Stimulated activated naive CD4-positive, alpha-beta T cell (primary cell): ENCODE measurements at places on chromosomes 2 and 18.

DNA sequence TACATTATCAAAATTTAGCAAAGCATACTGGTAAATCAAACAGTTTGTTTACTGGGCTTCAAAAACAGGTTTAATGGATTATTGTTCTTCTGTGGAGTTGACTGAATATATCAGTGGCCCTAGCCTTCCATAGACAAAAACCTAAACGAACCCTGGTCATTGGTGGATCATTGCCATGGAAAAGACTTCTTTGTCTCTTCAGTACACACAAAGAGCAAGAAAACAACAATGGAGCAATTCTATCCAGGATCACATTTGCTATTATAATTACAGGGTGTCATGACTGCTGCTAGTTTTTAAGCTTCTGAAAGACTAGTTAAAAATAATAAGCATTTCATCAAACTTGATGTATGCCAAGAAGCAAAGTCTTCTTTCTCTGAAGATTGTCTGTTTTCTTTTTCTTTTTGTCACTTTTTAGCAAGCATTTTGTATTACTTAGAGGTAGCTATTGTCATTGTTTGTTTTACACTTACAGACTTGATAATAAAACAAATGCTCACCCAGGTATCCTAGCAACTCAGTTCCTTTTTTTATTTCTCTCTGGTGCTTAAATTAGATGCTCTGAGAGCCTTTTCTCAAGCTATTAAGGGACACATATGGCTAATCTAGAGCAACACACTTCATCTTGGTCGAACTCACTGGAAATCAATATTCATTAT lies 1228.7 kb upstream of the DDX18 start:
- no peak for DNase-seq

DNA sequence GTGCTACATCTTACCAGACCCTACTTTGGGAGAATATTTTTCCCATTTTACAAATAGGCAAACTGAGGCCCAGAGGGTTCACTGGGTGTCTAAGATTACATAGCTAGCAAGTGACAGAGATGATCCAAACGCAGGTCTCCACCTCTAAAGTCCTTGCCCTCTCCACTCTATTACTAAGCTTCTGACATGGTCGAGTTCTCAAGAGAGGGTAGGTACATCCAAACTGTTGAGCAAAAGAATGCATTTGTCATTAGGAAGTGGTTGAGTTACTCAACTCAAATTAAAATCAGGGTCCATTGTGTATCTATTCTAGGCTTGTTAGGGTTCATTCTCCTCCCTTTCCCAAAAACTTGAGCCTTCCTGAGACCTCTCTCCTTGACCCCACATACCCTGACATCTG lies 680.6 kb upstream of the FANCL start:
- no peak for DNase-seq

GRCh38 chr18:46422552-46423055 lies 234.4 kb downstream of the LOXHD1 start:
- no peak for DNase-seq

DNA sequence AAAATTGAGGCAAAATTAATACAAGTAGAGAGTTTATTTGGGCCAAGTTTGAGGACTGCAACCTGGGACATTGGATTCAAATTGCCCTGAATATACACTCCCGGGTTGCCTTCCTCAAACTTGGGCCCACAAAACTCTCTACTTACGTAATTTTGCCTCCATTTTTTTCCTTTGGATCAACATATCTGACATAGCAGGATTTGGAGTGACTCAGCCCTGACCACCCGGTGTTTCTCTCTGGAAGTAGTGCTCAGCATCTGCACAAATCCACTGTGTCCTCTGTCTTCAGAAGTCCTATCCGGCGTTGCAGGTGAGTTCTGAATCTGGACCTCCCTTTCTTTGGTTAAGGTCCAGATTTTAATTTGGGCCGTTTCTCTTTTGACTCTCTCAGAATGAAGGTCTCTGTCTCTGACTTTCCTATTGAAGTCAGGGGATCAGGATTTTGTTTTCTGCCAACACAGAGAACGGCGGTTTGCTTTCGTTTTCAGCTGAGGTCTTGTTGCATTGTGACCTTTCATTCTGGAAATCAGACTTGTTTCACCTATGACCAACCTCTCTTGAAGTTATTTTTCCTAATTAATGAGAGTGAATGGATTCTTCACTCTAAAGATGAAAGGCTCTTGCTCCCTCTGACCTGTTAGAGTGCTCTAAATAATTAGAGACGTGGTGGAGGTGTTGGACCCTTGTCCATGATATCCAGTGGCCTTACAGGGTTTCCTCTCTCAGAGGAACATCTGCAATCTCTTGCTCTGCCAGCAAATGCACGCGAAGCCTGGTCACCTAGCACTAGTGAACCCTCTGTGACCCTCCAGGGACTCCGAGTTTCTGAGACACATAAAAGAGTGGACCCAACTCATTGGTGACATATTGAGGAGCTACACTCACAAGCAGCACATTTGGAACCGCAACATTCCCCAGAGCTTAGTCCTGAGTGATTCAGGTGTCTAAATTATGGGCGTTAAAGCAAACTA lies 13.6 kb downstream of the TCF23 start:
- no peak for DNase-seq

GRCh38 chr2:238061315-238062202 lies 758 bp downstream of the SCLY start:
- no peak for DNase-seq

GRCh38 chr18:43486462-43486861 lies 209.2 kb upstream of the SYT4 start:
- no peak for DNase-seq

- DNase-seq = no peak
These were observed 8.7 kb downstream of the SNED1 start for GRCh38 chr2:241007111-241007510.

- no peak for DNase-seq
These were observed 184.3 kb downstream of the RPRM start for GRCh38 chr2:153294199-153294786.

GRCh38 chr18:78733762-78734613 lies 245.6 kb upstream of the SALL3 start:
- no peak for DNase-seq

DNA sequence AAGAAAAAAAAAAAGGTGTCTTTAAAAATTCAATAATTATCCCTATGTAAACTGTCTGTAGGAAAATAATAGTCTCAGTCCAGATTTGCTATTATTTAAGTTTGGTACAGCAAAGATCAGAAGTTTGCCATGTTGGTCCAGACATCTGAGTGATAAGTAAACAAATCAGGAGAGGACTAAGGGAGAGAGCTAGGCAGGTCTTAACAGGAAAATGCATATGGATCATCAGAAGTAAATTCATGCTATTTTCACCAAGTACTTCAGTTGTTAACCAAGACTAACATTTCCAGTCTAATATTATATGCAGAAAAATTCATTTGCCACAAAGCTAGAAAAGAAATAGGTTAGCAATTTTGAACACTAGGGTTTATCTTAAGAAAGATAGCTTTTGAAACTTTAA lies 95.0 kb upstream of the STK17B start:
- no peak for DNase-seq

- no peak for DNase-seq
These were observed 218.0 kb upstream of the COPS8 start for GRCh38 chr2:236867441-236868260.

- no peak for DNase-seq
These were observed 21.5 kb upstream of the NABP1 start for GRCh38 chr2:191656391-191656790.

DNA sequence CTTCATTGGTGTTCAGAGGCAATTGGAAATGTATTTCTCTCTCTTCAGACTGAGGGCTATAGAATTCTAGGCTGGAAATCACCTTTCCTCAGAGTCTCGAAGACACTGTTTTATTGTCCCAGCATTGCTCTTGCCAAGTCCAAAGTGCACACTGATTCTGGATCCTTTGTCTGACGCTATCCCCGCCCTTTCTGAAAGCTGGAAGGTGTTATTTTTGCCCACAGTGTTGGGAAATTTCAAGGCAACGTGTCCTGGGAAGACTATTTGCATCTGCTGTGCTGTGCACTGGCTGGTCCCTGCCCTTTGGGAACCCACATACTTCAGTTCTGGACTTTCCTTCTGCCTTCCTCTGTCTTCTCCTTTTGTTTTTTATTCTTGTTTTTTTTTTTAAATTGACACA lies 190.8 kb downstream of the SH3BP4 start:
- DNase-seq = no peak

- DNase-seq = no peak
These were observed 27.9 kb upstream of the SPTBN1 start for GRCh38 chr2:54428108-54428831.

DNA sequence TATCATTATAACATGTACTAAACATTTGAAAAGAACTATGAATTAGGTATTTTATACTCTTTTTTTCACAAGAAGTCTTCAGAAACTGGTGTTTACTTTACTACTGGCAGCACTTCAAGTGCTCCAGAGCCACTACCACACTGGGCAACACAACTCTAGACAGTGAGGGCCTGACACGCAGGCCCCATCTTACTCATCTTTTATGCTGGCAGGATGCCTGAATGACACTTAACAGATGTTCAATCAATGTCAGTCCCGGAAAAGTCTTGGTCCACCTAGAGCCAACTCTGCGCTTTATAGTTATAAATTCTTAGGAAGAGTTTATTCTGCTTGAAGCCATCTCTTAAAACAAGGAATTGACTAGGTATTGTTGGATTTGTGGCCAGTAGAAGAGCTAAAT lies 8.7 kb upstream of the WIPF1 start:
- DNase-seq = no peak

- no peak for DNase-seq
These were observed 27.9 kb upstream of the RPE start for GRCh38 chr2:209974576-209974975.

DNA sequence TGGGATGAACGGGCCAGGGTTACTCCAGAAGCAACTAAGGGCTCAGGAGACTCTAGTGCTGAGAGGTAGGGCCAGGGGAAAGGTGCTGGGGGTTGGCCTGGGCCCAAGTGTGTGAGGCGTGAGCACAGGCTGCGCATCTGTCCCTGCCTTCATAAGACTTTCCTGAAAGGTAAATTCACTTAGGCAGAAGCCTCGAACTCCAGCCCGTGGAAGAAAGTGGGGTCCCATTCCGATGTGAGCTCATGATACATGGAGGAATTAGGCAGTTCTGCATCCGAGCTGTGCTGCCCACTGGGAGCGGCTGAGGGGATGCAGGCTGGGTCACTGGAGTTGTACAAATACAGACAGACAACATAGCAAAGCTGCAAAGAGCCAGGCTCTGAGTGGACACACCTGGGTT lies 16.2 kb downstream of the PARD6G start:
- no peak for DNase-seq

DNA sequence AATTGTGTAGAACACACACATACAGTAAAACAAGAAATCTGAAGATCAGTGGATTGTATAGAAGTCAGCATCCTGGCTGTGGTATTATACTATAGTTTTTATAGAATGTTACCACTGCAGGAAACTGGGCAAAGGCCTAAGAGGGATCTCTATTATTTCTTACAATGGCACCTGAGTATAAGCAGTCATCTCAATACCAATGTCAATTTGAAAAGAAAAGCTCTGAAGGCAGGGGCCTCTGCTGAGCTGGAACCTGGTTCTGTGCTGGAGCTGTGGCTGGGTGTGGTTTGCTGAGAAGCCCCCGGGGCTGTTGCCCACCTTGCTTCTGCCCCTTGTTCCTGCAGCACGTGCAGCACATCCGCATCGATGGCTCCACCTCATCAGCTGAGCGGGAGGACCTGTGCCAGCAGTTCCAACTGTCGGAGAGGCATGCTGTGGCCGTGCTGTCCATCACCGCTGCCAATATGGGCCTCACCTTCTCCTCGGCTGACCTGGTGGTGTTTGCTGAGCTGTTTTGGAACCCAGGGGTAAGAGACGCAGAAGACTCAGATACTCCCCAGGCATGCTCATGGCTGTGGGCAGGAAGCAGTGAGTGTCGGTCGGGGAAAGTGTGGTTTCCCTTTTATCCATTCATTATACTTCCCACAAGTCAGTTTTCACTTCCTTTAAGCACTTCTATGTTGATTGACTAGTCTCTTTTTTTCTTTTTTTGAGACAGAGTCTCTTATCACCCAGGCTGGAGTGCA lies 23.5 kb upstream of the RPL37A start:
- peak; percentile 3 for DNase-seq

DNA sequence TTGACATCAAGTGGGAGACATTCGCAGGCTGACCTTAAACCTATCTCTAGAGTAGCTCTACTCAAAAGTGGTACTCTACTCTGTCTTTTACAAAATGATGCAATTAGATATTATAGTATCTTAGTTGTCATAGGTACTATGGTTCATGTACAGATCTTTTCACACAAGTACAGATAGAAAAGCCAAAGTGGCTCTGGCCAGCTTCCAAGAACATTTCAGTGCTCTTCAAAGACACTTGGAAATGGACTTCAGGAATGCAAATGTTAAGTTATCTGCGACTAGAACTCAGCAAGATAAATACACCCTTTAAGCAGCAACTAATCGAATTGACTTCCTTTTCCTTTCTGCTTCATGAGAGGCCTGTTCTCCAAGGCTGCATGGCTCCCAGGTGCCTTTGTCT lies 718.7 kb upstream of the FAM98A start:
- no peak for DNase-seq

GRCh38 chr2:119484834-119485233 lies 39.4 kb downstream of the SCTR start:
- no peak for DNase-seq

GRCh38 chr2:205210494-205210893 lies 471.8 kb upstream of the NRP2 start:
- no peak for DNase-seq

- no peak for DNase-seq
These were observed 45.6 kb upstream of the ITGAV start for GRCh38 chr2:186544255-186544675.

- DNase-seq = peak; percentile 84
These were observed 120.0 kb upstream of the EPC2 start for GRCh38 chr2:148524519-148524919.

DNA sequence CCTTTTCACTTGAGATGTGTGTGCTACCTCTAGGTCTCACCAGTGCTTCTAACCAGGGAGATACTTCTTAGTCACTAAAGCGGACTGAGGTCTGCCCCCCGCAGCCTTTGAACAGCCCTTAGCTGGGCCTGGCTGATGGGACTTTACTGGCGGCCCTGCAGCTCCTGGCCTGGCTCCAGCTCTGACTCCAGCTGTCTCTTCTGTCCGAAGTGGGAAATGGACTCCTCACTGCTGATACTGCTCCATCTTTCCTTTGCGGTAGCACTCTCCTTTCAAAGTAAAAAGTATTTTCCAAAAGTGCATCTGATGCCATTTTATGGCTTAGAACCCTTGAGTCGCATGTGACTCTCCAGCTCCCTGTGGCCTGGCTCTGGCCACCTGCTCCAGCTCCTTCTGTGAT lies 64.5 kb downstream of the ATP9B start:
- no peak for DNase-seq

- no peak for DNase-seq
These were observed 544 bp downstream of the EVA1A start for GRCh38 chr2:75560022-75560767.

DNA sequence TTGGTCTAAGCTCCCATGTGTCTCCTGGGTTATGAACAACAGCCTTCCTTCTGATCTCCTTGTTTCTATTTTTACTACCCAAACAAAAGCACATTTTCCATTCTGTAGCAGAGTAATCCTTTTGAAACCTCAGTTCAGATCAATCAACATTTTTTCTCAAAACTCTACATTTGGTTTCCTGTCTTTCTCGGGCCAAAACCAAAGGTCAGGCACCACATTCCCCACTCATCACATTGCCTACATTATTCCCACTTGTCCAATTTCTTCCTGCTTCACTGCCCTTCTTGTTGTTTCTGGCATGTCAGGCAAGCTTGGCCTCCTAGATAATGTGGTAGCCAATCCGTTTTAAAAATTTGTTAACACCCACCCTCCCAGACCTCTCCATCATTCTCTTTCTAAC lies 196.8 kb downstream of the PPP1R1C start:
- DNase-seq = no peak
